Mesothelial cell of epicardium (in vitro differentiated cells): ENCODE measurements at places on chromosomes 11 and 22. TPM values are rescaled to one million over a fixed set of nuclear protein-coding genes. Genes with fewer than 3 reads are reported as not detected.

GRCh38 chr22:26768952-26769351 is 111.6 kb downstream of the MIAT start:
- no peaks in the 10 kb centered on the region for H3K27me3 ChIP-seq
- DNase-seq = no peak

CRYBB1 gene
- not detected in 3 replicates for total RNA-seq

FAM180B gene
- total RNA-seq = 0.18 to 0.36 TPM (median 0.27 TPM) in 3 replicates

DNA sequence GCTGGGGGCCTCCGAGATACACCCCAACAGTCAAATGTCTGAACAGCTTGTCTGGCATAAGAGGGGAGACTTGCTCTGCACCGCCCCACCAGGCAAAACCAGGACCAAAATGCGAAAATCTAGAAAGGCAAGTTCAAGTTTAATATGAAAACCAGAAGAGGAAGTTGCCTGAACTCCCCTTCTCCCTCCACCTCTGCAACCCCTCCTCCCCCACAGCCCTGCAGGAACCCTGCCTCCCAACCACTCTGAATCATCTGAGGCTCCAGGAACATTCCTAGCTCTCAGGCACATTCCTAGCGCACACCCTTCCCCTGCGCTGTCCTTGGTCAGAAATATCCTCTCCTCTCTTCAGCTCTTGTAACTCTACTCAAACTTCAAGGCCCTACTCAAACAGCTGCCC is 36.7 kb downstream of the ISX start:
- peak overlapping the region; percentile 18 for H3K27ac ChIP-seq
- H3K4me3 ChIP-seq = no peak overlapping the region
- peaks cover 10% of the 10 kb centered on the region for H3K4me1 ChIP-seq
- peaks cover 6% of the 10 kb centered on the region for H3K27me3 ChIP-seq
- DNase-seq = peak; percentile 45

GRCh38 chr11:128595775-128596174 is 8.4 kb upstream of the ETS1 start:
- no peak overlapping the region for H3K27ac ChIP-seq
- no peak for DNase-seq
- H3K36me3 ChIP-seq = no peaks in the 10 kb centered on the region
- no peak overlapping the region for H3K4me3 ChIP-seq
- H3K27me3 ChIP-seq = peaks cover 22% of the 10 kb centered on the region

- H3K36me3 ChIP-seq = no peaks in the 10 kb centered on the region
- no peak for DNase-seq
- H3K4me3 ChIP-seq = no peak overlapping the region
- H3K27me3 ChIP-seq = peaks cover 67% of the 10 kb centered on the region
- H3K27ac ChIP-seq = no peak overlapping the region
Measured at GRCh38 chr22:48249713-48250268, 1487.3 kb downstream of the TBC1D22A start.

GRCh38 chr22:25069758-25070481 is 117.4 kb downstream of the KIAA1671 start:
- peaks cover 18% of the 10 kb centered on the region for H3K4me1 ChIP-seq
- peak overlapping the region; percentile 5 for H3K4me3 ChIP-seq
- no peaks in the 10 kb centered on the region for H3K36me3 ChIP-seq

GRCh38 chr11:116826751-116827431 is 2.8 kb upstream of the APOC3 start:
- no peak overlapping the region for H3K27ac ChIP-seq
- DNase-seq = no peak
- H3K4me1 ChIP-seq = peaks cover 14% of the 10 kb centered on the region
- no peak overlapping the region for H3K4me3 ChIP-seq
- no peaks in the 10 kb centered on the region for H3K36me3 ChIP-seq
- no peaks in the 10 kb centered on the region for H3K27me3 ChIP-seq

GRCh38 chr11:765025-765801 is 12.1 kb downstream of the GATD1 start:
- H3K4me3 ChIP-seq = no peak overlapping the region
- H3K27ac ChIP-seq = no peak overlapping the region
- DNase-seq = no peak
- peaks cover 21% of the 10 kb centered on the region for H3K36me3 ChIP-seq
- no peaks in the 10 kb centered on the region for H3K4me1 ChIP-seq
- H3K27me3 ChIP-seq = no peaks in the 10 kb centered on the region

- H3K4me1 ChIP-seq = peaks cover 13% of the 10 kb centered on the region
Measured at GRCh38 chr22:25672289-25673084, 69.5 kb upstream of the MYO18B start.

C11orf21 gene
- 0.25 to 0.29 TPM (median 0.27 TPM) in 3 replicates for total RNA-seq

TM7SF2 gene
- 73.4 to 75.6 TPM (median 74.2 TPM) in 3 replicates for total RNA-seq

DNA sequence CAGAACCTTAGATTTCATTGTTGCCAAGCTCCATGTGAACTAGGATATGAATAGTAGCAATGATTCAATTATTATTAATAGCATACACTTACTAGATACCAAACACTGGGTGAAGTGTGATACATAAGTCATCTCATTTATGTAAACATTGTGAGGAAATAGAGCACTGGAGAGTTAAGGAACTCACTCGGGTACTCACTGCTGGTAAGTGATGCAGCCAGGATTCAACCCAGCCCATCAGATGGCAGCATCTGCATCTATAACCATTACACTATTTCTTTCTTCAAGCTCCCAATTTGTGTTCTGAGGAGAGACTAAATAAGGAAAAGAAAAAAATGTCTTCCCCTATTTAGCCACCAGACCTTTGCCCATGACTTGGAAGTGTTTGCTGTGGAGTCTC is 10.2 kb upstream of the ALG8 start:
- no peaks in the 10 kb centered on the region for H3K27me3 ChIP-seq
- DNase-seq = no peak
- H3K27ac ChIP-seq = no peak overlapping the region
- no peaks in the 10 kb centered on the region for H3K4me1 ChIP-seq
- peaks cover 17% of the 10 kb centered on the region for H3K36me3 ChIP-seq

GRCh38 chr11:66068154-66068821 is 1.8 kb upstream of the PACS1 start:
- DNase-seq = peak; percentile 63
- H3K27ac ChIP-seq = peak overlapping the region; percentile 91
- H3K4me1 ChIP-seq = peaks cover 26% of the 10 kb centered on the region
- peaks cover 42% of the 10 kb centered on the region for H3K36me3 ChIP-seq

TEX54 gene
- not detected in 3 replicates for total RNA-seq

GRCh38 chr22:23696326-23696851 is 5.6 kb downstream of the RGL4 start:
- peaks cover 25% of the 10 kb centered on the region for H3K36me3 ChIP-seq
- no peak overlapping the region for H3K4me3 ChIP-seq
- H3K27ac ChIP-seq = no peak overlapping the region
- H3K27me3 ChIP-seq = no peaks in the 10 kb centered on the region
- no peaks in the 10 kb centered on the region for H3K4me1 ChIP-seq
- DNase-seq = no peak

RASD2 gene
- 0.14 to 0.20 TPM in 2 of 3 replicates, not detected in the other for total RNA-seq

MS4A6A gene
- not detected in 3 replicates for total RNA-seq

GRCh38 chr22:46504584-46504983 is 32.8 kb downstream of the CELSR1 start:
- no peaks in the 10 kb centered on the region for H3K36me3 ChIP-seq
- H3K4me3 ChIP-seq = no peak overlapping the region
- H3K27me3 ChIP-seq = peaks cover 1% of the 10 kb centered on the region
- peaks cover 11% of the 10 kb centered on the region for H3K4me1 ChIP-seq
- no peak overlapping the region for H3K27ac ChIP-seq

GRCh38 chr11:126060757-126061171 is 1.9 kb downstream of the CDON start:
- H3K27ac ChIP-seq = peak overlapping the region; percentile 94
- DNase-seq = no peak

DNA sequence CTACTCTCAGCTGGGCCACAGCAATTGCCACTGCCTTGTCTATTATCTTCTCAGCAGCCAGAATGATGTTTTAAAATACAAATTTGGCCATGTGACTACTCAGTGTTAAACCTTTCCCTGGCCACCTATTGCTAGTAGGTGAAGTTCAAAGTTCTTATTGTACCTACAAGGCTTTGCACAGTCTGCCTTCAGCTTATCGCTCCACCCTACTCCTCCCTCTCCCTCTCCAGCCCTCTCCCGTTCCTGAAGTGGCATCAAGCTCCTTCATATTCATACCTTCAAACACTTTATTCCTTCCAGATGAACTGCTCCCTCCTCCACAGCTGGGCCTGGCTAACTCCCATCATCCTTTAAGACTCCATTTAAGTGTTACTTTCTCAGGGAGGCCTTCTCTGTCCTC is 37.3 kb downstream of the OR10A6 start:
- no peak for DNase-seq
- peaks cover 25% of the 10 kb centered on the region for H3K4me1 ChIP-seq
- H3K27ac ChIP-seq = peak overlapping the region; percentile 71
- peaks cover 4% of the 10 kb centered on the region for H3K36me3 ChIP-seq
